ENCODE measurements at places on chromosomes 2 and 18. TPM values are rescaled to one million over a fixed set of nuclear protein-coding genes. Genes with fewer than 3 reads are reported as not detected.

The TRAPPC8 gene
- 45.0 TPM for total RNA-seq

GRCh38 chr2:98453083-98453482, 8.4 kb downstream of the INPP4A start:
- no peak for DNase-seq

The SKOR2 gene
- total RNA-seq, result not detected

The SCN1A gene
- 39.4 TPM for total RNA-seq

DNA sequence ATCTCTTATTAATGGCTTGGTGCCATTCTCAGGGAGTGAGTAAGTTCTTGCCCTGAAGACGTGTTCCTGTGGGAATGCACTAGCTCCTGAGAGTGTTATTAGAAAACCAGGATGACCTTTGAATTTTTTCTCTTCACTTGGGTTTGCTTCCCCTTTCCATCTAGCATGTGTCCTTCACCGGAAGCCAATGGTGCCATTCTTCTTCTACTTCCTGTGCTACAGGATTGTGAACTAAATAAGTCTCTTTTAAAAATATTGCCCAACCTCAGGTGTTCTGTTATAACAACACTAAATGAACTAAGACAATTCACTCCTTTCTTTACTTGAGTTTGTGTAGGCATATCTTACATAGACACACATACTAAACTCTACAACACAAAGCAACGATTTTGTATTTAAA, 447.0 kb downstream of the SOX11 start:
- no peak for DNase-seq

The TRIM43 gene
- not detected for total RNA-seq

DNA sequence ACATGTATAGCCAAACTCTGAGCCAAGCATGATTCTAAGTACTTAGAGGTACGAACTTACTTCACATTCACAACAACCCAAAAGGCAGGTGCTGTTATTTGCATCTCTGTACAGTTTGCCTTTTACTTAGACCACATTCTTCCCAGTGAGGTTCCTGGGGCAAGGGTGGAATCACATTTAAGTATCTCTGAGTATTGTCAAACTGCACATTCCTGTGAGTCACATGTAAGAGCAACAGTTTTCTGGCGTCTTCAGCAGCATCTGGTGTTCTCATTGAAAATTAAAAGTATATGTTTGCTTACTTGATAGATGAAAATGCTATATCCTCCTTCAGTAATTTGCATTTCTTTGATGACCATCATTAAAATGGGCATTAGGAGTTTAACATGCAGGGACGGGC, 119.1 kb downstream of the UXS1 start:
- DNase-seq, result no peak

- no peak for DNase-seq
These were observed 2.9 kb upstream of the DPYSL5 start for GRCh38 chr2:26845021-26845420.

The SELENOI gene
- 66.0 TPM for total RNA-seq

The NEU2 gene
- total RNA-seq, result not detected

DNA sequence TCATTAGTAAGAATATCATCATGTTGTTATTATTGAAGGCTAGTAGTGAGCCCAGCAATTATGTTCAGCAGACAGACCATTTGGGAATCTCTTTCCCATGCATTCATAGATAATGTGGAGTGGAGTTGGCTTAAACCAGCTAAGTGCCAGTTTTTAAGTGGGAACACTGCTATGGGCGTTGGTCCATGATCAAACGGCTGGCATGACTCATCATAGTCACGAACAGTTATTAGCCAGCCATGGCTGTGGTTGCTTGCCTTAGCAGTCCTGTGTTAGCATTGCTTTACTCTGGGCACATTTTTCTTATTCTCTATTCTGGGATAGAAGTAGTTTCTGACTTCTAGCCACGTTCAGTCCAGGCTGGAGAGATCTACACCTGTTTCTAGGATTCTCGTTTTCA, 17.7 kb downstream of the EIF4E2 start:
- no peak for DNase-seq

The IL1RL2 gene
- total RNA-seq, result not detected

The XDH gene
- not detected for total RNA-seq

The ODC1 gene
- 371 TPM for total RNA-seq

DNA sequence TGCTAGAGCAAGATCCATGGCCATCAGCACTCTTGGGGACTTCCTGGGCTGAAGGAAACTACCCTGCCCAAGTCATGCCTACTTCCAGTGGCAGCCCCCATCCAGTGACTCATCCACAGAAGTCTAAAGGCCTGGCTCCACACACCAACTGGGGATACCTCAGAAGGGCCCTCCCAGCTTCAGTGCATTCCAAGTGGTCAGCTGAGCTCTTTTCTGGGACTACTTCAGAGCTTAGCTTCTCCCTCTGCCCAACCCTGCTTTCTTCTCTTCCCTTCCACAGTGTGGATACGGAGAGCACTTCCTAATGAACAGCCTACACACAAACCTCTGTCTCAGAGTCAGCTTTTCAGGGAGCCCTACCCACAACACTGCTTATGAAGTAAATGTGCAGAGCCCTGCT, 66.5 kb downstream of the CLHC1 start:
- no peak for DNase-seq

- no peak for DNase-seq
These were observed 26.5 kb upstream of the ERICH2 start for GRCh38 chr2:170743530-170744239.

The IL36G gene
- not detected for total RNA-seq

The SCN7A gene
- total RNA-seq, result not detected

- DNase-seq, result no peak
These were observed 18.7 kb downstream of the NBEAL1 start for GRCh38 chr2:203033395-203033794.

GRCh38 chr2:226877491-226877890, 41.6 kb downstream of the RHBDD1 start:
- no peak for DNase-seq

The DSEL gene
- total RNA-seq, result 0.06 TPM

DNA sequence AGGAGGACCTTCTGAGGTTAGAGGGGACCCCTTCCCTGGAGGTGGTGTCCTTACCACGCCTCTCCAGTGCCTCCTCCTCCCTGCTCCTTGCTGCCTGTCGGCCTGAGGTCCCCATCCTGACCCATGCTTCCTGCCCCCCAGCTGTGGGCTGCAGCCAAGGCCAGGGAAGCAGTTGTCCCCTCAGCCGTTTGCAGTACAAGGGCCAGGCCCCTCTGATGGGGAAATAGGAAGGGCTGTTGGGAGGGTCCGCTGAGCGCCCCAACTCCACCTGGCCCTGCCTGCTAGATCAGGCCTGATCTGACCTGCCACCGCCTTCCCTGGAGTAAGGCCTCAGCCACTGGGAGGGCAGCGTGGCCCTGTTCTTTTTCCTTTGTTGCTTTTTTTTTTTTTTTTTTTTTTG, 219.8 kb downstream of the KLHL29 start:
- no peak for DNase-seq

The PCARE gene
- total RNA-seq, result not detected

- peak; percentile 91 for DNase-seq
These were observed 40.2 kb downstream of the THNSL2 start for GRCh38 chr2:88210132-88211002.

GRCh38 chr2:110871637-110872036, 139.3 kb downstream of the ACOXL start:
- DNase-seq, result no peak

The MAP3K19 gene
- not detected for total RNA-seq

- peak; percentile 99 for DNase-seq
These were observed 147.0 kb upstream of the OSR1 start for GRCh38 chr2:19505199-19506136.

The FAM161A gene
- total RNA-seq, result 3.4 TPM

The MRO gene
- not detected for total RNA-seq

The ST8SIA5 gene
- total RNA-seq, result 0.08 TPM

The CIDEA gene
- total RNA-seq, result not detected

GRCh38 chr18:11136241-11136640, 13.1 kb downstream of the PIEZO2 start:
- no peak for DNase-seq

The GCG gene
- total RNA-seq, result not detected

GRCh38 chr2:158024288-158024898, 77.3 kb upstream of the UPP2 start:
- peak; percentile 29 for DNase-seq
